ENCODE measurements at places on chromosomes 12 and 14. TPM values are rescaled to one million over a fixed set of nuclear protein-coding genes. Genes with fewer than 3 reads are reported as not detected.

DNA sequence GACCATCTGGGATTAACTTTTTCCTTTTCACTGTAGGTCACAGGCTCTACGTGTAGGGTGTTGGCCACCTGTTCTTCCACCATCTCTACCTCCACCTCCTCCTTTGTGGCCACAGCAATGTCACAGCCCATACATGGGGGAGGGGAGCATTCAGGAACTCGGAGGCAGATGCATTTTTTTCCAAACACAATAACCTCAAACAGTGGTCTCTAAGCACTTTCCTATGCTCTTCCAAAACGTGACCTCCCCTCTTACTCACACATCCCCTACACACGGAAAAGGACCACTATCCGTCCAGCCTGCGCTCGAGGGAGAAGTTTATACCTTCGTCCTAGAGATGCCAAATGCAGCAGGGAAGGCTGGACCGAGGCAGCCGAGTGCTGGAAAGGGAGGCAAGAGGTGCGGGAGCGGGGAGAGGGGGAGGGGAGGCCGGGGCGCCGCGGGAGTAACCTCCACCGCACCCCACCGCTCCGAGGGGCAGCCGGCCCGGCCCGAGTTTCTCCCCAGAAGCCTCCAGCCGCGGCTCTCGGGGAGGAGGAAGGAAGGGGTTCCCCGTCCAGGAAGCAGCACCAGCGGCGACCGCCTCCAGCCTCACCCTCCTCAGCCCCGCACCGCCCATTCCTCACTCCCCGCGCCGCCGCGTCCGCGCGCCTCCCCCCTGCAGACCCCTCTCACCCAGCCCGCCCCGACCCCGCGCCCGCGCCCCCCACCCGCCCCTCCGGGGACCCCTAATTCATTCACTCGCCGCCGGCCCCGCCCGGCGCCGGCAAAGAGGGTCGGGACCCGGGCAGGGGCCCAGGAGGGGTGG, 594 bp downstream of the KRAS start:
- peak; percentile 58 for DNase-seq

DNA sequence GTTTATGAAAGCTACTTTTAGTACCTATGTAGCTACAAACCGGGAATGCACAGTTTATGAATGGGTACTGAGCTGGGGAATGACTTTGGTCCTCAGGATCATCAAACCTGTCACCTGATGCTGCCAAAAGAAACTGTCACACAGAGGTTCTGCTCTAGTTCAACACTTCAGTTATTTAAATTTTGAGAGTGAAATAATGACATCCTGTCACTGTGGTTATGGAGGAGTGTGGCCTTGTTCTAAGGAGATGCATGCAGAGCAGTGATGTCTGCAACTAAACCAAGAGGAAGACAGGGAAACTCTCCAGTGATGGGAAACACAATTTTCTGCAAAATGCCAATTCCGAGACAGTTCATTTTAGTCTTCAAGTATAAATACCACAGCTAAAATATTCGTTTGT, 4.8 kb upstream of the AEBP2 start:
- DNase-seq = no peak

- DNase-seq = no peak
These were observed 440.0 kb downstream of the SLC16A7 start for GRCh38 chr12:60035835-60036234.

DNA sequence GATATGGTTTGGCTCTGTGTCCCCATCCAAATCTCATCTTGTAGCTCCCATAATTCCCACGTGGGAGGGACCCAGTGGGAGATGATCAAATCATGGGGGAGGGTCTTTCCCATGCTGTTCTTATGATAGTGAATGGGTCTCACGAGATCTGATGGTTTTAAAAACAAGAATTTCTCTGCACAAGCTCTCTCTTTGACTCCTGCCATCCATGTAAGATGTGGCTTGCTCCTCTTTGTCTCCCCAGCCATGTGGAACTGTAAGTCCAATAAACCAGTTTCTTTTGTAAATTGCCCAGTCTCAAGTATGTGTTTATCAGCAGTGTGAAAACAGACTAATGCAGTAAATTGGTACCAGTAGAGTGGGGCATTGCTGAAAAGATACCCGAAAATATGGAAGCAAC, 146.2 kb downstream of the DPF3 start:
- no peak for DNase-seq

- peak; percentile 28 for DNase-seq
These were observed 61.1 kb downstream of the NCOR2 start for GRCh38 chr12:124506145-124506831.

The FGF23 gene
- 0.58 TPM for total RNA-seq

DNA sequence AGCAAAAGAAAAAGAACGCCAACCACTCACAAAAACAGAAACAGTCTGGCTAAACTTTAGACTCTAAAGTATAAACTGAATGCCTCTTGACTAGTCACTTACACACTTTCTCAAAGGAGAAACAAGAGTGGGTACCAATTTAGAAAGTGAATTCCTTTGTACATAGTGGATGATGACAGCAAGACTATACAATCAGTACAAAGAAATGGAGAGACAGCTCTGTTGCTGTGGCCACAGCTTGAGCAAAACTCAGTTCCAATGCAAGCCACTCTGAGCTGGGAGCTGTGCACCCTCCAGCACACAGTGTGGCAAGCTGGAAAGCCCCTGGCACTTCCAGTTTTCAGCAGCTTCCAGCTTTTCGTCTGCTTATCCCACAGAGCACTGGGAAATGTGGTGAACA, 21.7 kb downstream of the NT5DC3 start:
- DNase-seq = no peak

The FCF1 gene
- 41.7 TPM for total RNA-seq

- no peak for DNase-seq
These were observed 24.7 kb upstream of the HDAC7 start for GRCh38 chr12:47844264-47845019.

- peak; percentile 63 for DNase-seq
These were observed 723 bp downstream of the KIF21A start for GRCh38 chr12:39441963-39442830.

DNA sequence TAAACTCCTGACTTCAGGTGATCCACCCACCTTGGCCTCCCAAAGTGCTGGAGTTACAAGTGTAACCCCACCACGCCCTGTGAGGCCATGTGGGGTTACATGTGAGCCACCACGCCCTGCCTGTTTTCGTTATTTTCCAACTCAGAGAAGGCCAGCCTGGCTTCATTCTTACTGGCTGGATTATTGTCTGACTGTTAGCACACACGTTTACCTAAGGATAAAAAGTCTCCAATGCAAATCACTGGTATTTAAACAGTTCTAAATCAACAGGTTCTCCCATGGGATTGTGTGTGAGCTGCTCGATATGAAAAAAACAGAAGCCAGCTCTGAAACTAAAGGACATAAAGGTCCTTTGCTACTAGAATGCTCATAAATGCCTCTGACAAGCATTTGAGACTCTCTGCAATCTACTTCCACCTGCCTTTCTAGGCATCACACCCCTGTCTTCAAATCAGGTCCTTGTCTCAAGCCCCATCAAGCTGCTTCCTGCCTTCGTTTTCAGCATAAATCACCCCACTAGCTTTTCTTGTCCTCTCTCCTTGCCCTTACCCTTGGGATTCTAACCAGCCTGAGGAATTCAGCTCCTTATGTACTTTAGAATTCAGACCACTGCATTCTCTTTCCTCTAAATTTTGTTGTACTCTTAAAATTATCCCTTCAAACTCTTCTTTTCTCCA, 265.0 kb downstream of the DUSP6 start:
- no peak for DNase-seq

Data from neural progenitor cell (in vitro differentiated cells).